Smooth muscle cell of the umbilical artery (primary cell): ENCODE measurements at places on chromosomes 5 and 9. TPM values are rescaled to one million over a fixed set of nuclear protein-coding genes. Genes with fewer than 3 reads are reported as not detected.

FAM219A gene
- total RNA-seq, result 11.6 and 20.6 TPM in 2 replicates

PCDHGA1 gene
- 0.69 and 0.89 TPM in 2 replicates for total RNA-seq

KCNMB1 gene
- 0.05 TPM in 1 of 2 replicates, not detected in the other for total RNA-seq

SPOCK1 gene
- 587 and 651 TPM in 2 replicates for total RNA-seq

TRIM7 gene
- 0.30 and 0.69 TPM in 2 replicates for total RNA-seq

PCAT7 gene
- 0.30 TPM in 1 of 2 replicates, not detected in the other for total RNA-seq

HSPA5 gene
- total RNA-seq, result 424 and 572 TPM in 2 replicates

SLC12A2 gene
- 21.4 and 31.8 TPM in 2 replicates for total RNA-seq

GRIN3A gene
- total RNA-seq, result under 0.01 TPM in 1 of 2 replicates, not detected in the other

FIBCD1 gene
- 16.9 and 26.0 TPM in 2 replicates for total RNA-seq
